ENCODE measurements at places on chromosomes 12 and 14.

- DNase-seq: no peak
These were observed 156.0 kb downstream of the SAMD4A start for GRCh38 chr14:54722791-54723432.

DNA sequence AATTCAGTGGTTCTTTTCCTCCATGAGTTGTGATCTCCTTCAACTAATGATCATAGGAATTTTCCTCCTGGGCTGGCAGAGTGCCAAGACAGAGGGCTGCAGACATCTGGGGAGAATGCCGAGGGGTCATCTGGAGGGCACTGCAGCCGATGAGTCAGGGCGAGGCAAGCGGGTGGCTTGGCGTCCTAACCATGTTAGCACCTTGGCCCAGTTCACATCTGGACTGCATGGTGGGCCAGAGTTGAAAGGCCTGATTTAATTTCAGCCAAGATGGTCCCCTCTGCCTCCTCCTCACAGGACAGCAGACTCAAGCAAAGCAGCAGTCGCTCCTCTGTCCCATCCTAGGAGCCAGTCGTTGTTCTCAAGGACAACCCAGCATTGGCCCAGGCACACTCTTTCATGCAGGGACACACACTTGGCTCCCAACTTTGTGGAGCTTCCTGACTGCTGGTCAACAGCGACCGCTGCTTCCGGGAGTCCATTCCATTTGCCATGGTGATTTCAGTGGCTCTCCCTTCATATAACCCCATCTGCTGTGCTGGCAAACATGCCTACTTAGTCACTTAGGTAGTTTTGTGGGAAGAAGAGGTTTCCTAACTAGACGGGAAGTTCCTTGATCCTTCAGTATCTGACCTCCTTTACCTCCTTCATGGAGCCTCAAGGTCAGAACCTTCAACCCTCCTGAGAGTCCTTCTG is 161.8 kb downstream of the TTC8 start:
- no peak for DNase-seq

- DNase-seq: no peak
These were observed 103.7 kb downstream of the DYRK2 start for GRCh38 chr12:67752226-67752732.

- no peak for DNase-seq
These were observed 161.8 kb downstream of the SRGAP1 start for GRCh38 chr12:64006211-64006825.

DNA sequence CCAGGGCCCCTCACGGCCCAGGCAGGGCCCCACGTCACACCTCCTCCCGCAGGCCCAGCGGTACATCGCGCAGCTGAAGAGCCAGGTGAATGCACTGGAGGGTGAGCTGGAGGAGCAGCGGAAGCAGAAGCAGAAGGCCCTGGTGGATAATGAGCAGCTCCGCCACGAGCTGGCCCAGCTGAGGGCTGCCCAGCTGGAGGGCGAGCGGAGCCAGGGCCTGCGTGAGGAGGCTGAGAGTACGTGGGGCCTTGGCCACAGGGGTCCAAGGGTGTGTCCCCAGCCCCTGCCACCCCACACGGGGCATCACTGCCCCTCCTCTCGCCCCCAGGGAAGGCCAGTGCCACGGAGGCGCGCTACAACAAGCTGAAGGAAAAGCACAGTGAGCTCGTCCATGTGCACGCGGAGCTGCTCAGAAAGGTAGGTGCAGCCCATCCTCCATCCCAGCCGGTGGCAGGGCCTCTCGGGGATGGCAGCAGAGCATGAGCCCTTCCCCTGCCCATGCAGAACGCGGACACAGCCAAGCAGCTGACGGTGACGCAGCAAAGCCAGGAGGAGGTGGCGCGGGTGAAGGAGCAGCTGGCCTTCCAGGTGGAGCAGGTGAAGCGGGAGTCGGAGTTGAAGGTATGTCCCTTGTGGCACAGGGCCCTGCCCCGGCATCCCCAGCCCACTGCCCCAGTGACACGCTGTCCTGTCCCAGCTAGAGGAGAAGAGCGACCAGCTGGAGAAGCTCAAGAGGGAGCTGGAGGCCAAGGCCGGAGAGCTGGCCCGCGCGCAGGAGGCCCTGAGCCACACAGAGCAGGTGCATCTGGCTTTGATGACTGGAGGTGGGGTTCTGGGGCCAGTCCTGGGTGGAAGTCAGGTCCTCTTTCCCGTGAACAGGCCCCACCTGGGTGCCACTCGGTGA is 20.9 kb downstream of the HIP1R start:
- DNase-seq: no peak

- DNase-seq: no peak
These were observed 449.4 kb downstream of the RERGL start for GRCh38 chr12:17640615-17641014.

DNA sequence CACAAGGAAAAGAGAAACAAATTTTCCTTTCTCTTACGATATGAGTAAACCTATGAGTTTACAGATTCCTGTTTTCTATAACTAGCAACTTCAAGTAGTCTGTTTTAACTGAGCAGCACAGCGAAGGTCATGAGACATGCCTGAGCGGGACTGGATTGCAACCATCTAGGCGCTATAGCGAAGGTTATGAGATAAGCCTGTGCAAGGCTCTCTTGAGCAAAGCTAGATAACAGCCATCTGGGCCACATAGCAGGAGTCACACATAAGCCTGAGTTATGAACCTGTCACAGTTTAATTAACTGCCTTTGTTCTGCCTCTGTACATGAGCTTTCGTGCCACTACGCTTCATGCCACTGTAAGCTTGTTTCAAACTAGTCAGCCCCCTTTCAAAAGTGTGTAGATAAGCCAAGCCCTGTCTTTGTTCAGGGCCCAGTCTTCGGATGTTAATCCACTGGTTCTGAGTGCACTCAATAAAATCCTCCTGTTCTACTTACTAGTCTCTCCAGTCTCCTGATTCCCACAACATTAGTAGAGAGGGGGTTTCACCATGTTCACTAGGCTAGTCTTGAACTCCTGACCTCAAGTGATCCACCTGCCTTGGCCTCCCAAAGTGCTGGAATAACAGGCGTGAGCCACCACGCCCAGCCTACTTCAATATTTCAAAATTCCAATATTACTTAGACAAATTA is 47.1 kb downstream of the SEC23A start:
- no peak for DNase-seq

DNA sequence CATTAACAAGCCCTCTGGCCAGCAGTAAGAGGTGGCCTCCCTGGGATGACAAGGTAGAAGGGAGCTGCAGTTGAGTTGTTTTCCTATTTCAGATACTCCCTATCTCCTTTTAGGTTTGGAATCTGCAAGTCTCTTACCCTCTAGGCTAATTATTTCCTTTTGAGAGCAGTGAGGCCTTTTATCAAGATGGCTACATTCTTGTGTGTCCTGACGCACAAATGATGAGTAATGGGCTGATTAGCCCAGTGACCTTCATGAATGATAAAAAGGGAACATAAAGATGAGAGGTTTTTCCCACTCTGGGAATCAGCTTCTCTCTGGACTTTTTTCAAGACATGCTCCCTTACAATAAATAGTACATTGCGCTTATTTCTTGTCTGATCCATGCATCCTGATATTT is 22.9 kb downstream of the DYRK2 start:
- no peak for DNase-seq

DNA sequence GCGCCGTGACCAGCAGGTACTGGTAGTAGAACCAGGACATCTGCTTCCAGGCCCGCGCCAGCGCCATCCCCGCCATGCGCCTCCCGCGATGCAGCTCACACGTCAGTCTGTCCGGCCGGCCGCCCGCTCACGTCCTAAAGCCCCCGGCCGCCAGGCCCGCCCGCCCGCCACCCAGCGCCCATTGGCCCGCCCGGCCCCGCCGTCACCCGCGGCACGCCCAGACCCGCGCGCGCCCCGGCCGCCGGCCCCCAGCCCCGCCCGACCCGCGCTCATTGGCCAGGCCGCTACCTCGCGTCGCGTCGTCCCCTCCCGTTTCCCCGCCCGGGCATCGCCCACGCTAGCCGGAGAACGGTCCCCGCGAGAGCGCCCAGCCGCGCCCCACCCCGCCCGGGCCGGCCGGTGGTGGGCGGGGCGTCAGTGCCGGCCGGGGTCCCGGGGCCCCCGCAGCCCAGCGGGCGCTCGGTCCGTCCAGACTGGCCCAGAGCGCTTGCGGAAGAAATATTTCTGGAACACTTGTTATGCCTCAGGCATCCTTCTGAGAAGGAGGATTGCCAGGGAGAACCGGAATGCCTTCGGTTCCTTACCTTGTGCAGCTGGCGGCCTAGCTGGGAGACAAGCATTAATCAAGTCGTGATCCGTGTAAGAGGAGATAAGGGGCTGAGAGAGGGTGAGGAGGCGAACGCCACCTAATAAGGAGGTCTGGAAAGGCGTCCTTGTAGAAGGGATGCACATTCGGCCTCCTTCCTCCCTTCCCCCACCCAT is at the start of gene SPTSSA:
Gene SPTSSA, minus strand, starts transcription at position 109 of the 762 bp plus-strand sequence. Its CDS starts 33 bp downstream, at position 76.
- DNase-seq: peak; percentile 96

- DNase-seq: peak; percentile 51
These were observed 81.8 kb downstream of the NOS1 start for GRCh38 chr12:117279606-117280005.

- no peak for DNase-seq
These were observed 193.0 kb downstream of the TTC8 start for GRCh38 chr14:89017417-89017816.

GRCh38 chr14:95445161-95445560 is 71.3 kb downstream of the SYNE3 start:
- no peak for DNase-seq

DNA sequence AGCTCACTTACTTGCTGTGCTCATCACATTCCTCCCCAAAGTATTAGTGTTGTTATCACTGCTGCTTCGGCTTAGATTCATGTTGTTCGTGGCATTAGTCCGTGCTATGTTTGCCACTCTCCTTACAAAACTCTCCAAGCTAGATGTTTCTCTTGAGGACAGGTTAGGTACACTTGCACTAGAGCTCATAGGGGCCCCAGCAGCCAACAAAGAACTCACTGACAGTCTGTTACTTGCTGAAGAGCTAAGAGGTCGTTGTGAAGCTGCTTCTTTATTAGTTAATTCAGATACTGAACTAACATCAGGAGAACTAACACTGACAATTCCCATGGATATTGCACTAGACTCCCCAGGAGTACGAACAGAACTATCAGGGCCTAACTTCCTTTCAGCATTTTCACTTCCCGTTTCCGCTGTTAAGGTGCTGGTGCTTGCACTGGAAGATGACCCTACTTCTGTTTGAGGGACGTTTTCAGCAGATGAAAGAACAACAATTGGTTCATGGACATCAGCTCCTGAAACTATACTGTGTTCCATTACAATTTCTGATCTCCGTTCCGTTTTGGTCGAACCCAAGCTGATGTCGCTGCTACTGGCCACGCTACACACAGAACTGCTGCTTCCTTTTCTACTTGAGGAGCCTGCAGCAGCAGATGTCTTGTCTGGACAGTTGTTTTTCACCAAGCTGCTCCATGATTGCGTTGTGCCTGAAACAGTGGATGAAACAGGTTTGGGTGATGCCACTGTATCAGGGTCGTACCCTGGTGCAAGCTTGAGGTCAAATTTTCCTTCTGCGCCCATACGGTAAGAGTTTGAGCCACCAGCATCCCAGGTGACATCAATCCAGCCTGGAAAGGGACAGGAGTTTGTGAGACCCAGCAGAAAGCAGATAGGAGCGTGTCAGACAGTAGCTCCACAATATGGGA is 78.7 kb downstream of the HECTD1 start:
- no peak for DNase-seq

GRCh38 chr12:108099778-108100489 is 29.2 kb upstream of the WSCD2 start:
- no peak for DNase-seq

DNA sequence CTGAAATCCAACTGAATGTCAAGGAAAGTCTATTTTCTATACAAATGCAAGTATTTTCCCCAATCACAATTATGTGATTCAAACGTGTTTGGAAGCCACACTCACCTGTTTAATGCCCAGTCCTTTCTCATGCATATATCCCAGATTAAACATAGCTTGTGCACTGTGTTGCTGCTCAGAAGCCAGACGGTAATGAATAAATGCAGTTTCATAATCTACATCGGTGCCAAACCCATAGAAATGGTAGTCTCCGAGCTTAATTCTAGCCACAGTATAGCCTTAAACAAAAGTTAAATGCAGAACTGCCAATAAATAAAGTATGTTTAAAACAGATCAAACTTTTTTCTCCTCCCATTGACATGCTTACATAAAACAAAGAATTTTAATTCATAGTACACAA is 49.5 kb downstream of the SEL1L start:
- DNase-seq: no peak

DNA sequence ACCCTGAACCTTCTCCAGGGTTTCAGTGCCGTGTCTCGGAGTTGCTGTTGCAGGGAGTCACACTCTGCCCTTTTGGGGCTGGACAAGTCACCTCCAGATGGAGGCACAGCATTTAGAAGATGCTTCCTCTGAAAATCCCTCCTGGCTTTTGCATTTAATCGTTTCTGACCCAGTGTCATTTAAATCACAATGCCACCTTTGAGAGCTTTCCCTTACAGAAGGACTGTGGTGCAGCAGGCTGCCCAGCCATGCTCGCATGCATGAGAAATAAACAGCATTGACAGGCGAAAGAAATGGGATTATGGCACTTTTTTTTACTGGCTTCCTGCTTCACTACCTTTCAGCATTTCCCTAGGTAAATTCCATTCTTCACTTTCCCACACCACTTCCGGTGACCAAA is 113.4 kb upstream of the DYRK2 start:
- no peak for DNase-seq

DNA sequence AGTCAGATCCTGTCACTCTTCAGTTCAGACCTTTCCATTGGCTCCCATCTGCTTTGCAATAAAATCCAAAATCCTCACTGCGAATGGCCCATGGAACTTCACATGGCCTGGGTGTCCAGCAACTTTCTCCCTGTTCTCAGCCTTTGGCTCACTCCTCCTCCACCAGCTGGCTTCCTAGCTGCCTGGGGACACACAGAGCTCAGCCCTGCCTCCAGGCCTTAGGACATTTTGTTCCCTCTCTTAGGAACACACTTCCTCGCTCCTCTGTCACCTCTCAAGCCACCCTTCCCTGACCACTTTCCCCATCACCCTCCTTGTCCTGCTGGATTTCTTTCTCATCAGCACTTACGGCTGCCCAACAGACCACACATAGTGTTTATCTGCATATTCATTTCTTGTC is 419.6 kb downstream of the MED13L start:
- no peak for DNase-seq

- no peak for DNase-seq
These were observed 265.6 kb upstream of the FAR2 start for GRCh38 chr12:28883406-28883997.

All from kidney (tissue), 22 donors.